ENCODE measurements at places on chromosomes 4 and X. TPM values are rescaled to one million over a fixed set of nuclear protein-coding genes. Genes with fewer than 3 reads are reported as not detected.

Gene NEUROG2
- total RNA-seq, result 0.11 TPM

Gene MAGEB1
- total RNA-seq, result not detected

Gene GUCY1A1
- total RNA-seq, result not detected

Gene GRK4
- total RNA-seq, result 2.4 TPM

Gene FRG1
- total RNA-seq, result 66.8 TPM

Gene SPANXA2
- total RNA-seq, result not detected

Gene UCHL1
- 1.5 TPM for total RNA-seq

Gene HMX1
- not detected for total RNA-seq

Gene PABPC1L2B
- total RNA-seq, result not detected

Gene CSAG1
- total RNA-seq, result not detected

Gene SERTM2
- total RNA-seq, result not detected

Gene P2RY4
- total RNA-seq, result 0.23 TPM

Gene GNRHR
- total RNA-seq, result not detected

Gene SPOCK3
- total RNA-seq, result not detected

Gene DUSP21
- total RNA-seq, result not detected

Gene PNMA5
- total RNA-seq, result 0.05 TPM

Gene SSX2B
- not detected for total RNA-seq

Gene NOCT
- 16.5 TPM for total RNA-seq

Gene HS3ST1
- not detected for total RNA-seq

Gene NXF2
- not detected for total RNA-seq

Gene CFAP299
- not detected for total RNA-seq

Gene LEF1
- 175 TPM for total RNA-seq

Gene SPANXN4
- total RNA-seq, result not detected

Gene SCD5
- total RNA-seq, result 1.7 TPM

Gene PPBP
- not detected for total RNA-seq

Gene HSD17B10
- 92.7 TPM for total RNA-seq

Gene ARX
- not detected for total RNA-seq

Gene GIMD1
- total RNA-seq, result not detected

Gene TMEM33
- total RNA-seq, result 57.2 TPM

Gene KCNIP4
- not detected for total RNA-seq

Gene TMEM255A
- not detected for total RNA-seq

Gene SLC4A4
- total RNA-seq, result 0.16 TPM

Gene DACH2
- not detected for total RNA-seq

Gene MMAA
- 19.2 TPM for total RNA-seq

Gene SPON2
- 8.5 TPM for total RNA-seq

Gene GLOD5
- not detected for total RNA-seq

Gene NAP1L5
- 4.9 TPM for total RNA-seq

Gene PRR27
- not detected for total RNA-seq

Gene FAT1
- total RNA-seq, result 0.05 TPM

Gene FRG2
- not detected for total RNA-seq

Gene CRMP1
- total RNA-seq, result not detected

Gene CXCL11
- 0.14 TPM for total RNA-seq

Gene CNGA2
- total RNA-seq, result not detected

Gene ANOS1
- total RNA-seq, result not detected

Data from activated CD4-positive, alpha-beta T cell treated with anti-CD3 and anti-CD28 coated beads for 36 hours (primary cell).